Kidney (tissue), 22 donors: ENCODE measurements at places on chromosomes 11 and 22.

- no peak for DNase-seq
Measured at GRCh38 chr11:12393691-12394090, 16.3 kb downstream of the PARVA start.

DNA sequence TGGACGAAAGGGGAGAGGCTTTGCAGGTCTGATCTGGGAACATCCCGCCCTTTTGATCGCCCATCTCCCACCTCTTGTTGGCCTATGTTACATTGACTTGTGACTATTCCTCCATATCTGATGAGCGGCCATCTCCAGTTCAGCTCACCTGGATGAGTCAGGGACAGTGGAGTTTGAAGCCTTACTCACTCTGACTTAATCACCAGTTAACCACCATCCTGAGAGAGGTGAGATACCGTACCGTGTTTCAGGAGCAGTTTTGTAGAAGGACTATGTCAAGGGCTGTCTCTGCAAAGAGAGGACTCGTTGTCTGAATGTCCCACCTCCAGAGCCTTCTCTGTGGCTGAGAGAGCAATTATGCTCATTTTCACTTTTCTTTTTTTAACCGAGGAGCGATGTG is 771.7 kb downstream of the NTM start:
- no peak for DNase-seq

DNA sequence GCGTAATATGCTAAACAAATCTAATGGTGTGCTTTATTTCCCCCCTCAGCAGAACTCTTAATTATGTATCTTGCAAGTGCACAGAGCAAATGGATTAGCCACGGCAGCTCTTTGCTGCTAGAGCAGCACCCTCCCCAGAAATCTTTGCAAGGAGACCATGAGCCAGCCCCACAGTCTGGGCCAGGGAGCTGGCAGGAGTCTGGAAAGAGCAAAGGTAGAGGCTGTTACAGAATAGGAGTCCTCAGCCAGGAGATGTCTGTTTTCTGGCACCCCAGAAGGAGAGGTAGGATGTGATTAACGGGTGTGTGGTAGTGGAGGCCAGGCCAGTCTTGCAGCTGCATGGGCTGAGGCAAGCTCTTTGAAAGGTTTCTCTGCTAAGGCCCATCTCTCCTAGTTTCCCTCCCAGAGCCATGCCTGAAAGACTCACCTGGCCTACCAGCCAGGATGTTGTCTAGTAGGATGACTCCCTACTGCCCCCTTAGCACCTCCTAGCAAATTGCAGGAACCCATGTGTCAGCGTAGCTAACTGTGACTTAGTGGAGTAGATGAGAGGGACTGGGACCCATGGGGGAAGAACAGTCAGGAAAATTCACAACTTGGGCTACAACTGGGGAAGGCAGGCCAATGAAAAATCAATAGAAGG is 557.2 kb downstream of the BUD13 start:
- DNase-seq = no peak

GRCh38 chr11:114180301-114181055 is 115.7 kb upstream of the NNMT start:
- DNase-seq = peak; percentile 51

- DNase-seq = peak; percentile 88
Measured at GRCh38 chr22:29907753-29908515, 25.0 kb downstream of the MTMR3 start.

DNA sequence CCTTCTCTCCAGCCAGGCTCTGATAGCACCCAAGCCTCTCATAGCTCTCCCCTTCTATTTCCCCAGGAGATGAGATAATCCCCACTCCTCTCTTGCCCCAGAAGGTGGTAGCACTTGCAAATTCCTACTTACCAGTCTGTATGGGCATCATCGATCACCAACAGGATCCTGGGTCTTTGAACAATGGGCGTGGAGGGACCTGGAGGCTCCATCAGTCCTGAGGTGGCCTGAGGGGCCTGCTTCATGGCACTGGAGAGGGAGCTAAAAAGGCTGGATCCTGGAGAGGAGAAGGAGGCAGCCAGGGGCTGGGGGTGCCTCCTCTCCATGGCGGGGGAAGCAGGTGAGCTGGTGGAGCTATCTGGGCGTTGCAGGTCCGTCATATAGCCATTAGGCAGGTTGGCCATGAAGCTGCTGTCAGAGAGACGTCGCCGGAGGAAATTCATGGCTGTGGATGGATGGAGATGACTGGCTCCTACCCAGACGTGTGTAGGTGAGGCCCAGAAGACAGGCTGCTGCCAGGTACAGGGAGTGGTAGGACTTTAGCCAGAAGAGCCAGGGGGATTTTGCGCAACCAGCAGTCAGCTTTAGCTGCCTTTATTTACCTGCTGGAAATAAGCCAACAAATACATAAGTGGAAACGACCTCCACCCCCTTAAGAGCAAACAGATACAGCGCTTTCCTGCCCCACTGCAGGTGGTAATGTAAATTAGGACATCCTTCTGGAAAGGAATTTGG is 51.8 kb downstream of the SYN3 start:
- DNase-seq = no peak

DNA sequence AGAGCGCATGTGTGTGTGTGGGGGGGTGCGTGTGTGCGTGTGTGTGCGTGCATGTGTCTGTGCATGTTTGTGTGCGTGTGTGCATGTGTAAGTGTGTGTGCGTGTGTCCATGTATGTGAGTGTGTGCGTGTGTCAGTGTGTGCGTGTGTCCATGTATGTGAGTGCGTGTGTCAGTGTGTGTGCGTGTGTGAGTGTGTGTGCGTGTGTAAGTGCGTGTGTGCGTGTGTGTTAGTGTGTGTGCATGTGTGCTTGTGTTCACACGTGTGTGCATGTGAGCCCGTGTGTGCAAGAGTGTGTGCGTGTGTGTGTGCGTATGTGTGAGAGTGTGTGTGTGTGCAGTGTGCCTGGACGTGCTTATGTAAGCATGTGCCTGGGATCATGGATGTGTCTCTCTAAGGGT is 14.7 kb upstream of the APOL6 start:
- no peak for DNase-seq

- no peak for DNase-seq
Measured at GRCh38 chr11:67663532-67664212, 10.8 kb downstream of the ALDH3B2 start.

DNA sequence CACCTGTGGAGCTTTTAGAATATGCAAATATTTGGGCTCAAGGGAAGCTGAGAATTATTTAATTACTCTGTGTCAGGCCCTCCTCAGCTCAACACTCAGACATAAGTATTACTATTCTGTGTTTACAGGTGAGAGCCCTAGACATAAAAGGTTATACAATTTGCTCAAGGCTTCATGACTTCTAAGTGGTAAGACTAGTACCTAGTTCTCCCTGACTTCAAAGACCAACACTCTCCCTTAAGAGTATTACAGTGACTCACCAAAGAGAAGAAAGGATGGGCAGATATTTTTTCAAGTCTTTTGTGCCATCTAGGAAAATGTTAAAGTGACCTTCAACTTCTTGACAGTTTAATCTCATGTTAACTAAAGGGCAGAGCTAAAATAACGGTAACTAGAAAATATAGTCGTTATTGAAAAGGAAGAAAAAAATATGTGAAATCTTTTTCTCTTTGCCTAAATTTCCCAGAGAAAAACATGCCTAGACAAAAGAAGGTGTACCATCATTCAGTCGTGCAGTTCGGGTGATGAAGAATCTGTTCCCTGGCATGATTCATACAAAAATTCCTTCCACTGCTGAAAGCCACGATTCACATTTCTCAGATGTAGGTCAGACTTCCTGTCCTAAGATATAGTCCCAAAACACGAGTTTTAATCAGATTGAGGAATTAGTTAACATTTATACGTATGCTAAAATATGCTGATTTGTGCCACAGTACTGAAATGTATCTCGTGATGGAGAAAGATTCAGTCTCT is 849.1 kb upstream of the API5 start:
- no peak for DNase-seq

GRCh38 chr11:98561877-98562395 is 458.8 kb upstream of the CNTN5 start:
- DNase-seq = no peak

GRCh38 chr11:11082646-11083045 is 224.8 kb upstream of the ZBED5 start:
- DNase-seq = no peak

- no peak for DNase-seq
Measured at GRCh38 chr11:118806400-118806799, 15.4 kb upstream of the DDX6 start.

- DNase-seq = no peak
Measured at GRCh38 chr11:47923667-47924066, 56.7 kb upstream of the PTPRJ start.

DNA sequence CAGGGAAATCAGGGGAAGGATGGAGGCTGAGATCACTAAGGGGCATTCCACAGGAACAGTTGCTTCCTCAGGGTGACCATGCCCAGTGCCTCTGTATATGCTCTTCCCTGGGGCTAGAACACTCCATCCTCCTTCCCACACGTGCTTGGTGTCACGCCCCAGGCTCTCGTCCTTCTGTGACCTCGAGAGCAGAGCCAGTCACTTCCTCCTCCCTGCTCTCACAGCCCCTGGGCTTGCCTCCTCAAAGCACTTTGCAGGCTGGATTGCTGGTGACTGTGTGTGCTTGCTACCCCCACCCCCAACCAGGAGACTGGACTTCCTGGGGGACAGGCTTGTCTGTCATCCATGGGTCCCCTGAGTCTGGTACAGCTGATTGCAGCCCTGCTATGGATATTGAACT is 56.5 kb upstream of the AMPD3 start:
- DNase-seq = no peak

- DNase-seq = no peak
Measured at GRCh38 chr22:37284805-37285355, 2.6 kb downstream of the CYTH4 start.

DNA sequence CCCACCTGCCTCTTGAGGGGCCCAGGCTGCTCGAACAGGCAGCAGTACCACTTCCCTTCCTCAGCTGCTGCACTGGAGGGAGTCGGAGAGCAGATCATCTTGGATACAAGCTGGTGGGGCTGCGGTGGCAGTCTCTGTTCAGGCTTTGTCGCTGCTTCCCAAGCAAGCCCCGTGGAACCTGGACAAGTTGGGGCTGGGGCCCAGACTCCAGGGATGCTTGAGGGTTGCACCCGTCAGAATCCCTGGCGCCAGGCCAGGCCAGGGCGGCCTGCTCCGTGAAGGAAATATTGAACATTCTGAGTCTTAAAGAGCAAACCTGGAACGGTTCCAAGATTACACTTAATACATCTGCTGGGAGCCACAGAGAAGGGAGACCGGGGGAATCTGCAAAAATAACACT is 310.1 kb upstream of the SORL1-AS1 start:
- DNase-seq = peak; percentile 73

- DNase-seq = no peak
Measured at GRCh38 chr11:73366265-73366610, 10.0 kb upstream of the RELT start.

DNA sequence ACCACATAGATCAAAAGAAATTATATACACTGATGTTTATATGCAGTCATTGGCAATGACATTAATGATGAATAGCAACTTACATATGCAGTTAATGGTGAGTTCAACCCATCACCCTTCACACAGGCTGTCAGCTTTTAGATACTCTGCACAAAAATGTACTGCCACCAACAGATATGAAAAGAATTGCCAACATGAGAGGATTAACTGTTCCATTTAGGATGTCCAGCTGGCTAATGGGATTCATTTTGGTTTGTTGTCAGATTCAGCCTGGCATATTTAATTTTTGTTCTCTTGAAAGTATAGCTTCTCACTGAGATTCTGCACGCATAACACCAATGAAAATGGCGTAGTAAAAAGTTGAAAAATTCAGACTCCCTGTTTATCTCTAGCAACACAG is 554.0 kb upstream of the ARHGAP42 start:
- DNase-seq = no peak

- no peak for DNase-seq
Measured at GRCh38 chr11:78886616-78887015, 312.0 kb upstream of the NARS2 start.

GRCh38 chr11:113715882-113716625 is 9.9 kb upstream of the TMPRSS5 start:
- DNase-seq = no peak

GRCh38 chr22:49997932-49998717 is 14.4 kb downstream of the IL17REL start:
- DNase-seq = no peak

DNA sequence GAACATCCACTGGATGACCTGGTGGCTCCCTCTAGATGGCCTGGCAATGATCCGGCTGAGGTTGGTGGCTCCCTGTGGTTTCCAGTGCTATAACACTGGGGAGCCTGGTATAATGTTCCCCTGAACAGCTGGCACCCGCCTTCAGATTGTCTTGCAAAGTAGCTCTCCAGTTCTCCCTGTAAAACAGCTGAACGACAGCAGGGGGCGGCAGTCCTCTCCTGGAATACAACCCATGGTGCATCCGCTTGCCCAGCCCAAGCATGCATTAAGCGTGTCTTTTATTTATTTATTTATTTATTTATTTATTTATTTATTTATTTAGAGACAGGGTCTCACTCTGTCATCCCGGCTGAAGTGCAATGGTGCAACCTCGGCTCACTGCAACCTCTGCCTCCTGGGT is 258.9 kb downstream of the BUD13 start:
- no peak for DNase-seq

DNA sequence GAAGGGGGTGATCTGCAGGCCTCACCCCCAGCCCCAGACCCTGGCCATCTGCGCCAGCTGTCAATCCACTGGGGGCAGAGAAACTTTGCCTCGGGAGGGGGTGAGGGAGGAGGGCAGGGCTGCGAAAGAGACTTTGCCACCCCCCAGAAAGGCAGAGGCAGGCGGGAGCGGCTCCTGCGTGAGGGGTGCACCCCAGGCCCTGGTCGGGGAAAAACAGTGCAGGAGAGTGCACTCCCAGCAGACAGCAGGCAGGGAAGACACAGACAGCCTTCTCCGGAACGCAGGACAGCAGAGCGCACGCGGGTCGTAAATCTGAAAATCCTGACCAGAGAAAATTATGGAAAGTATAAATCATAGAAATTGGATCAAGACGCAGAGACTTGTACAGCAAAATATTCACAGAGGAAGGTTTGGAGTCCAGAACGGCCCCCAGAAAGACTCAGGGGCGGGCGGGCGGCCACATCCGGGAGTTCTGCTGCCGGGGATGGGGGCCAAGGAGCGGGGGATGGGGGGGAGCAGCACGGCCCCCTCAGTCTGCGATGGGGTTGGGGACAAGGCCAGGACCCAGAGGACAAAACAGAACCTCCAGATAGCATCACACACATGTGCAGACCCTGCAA is 8.0 kb upstream of the MRPL23 start:
- DNase-seq = no peak

DNA sequence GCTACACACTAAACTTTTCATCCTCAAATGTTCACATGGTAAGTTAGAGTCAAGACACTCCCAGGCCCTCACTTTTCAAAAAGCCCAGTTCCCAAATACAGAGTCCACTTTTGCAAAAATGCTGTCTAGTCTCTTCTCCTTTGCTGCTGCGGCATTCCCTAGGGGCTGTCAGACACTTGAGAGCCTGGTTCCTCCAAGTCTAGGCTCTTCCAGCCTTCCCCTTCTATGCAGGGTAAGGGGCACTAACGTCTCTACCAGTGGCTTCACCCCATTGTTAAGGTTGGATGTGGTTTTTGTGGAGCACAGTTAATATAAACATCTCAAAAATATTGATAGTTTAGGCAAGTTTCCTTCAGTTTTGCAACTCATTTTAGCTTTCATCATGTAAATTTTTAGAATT is 181.5 kb downstream of the KIF18A start:
- DNase-seq = no peak
